GM04503 (cell line): ENCODE measurements at places on chromosomes 5 and 9.

DNA sequence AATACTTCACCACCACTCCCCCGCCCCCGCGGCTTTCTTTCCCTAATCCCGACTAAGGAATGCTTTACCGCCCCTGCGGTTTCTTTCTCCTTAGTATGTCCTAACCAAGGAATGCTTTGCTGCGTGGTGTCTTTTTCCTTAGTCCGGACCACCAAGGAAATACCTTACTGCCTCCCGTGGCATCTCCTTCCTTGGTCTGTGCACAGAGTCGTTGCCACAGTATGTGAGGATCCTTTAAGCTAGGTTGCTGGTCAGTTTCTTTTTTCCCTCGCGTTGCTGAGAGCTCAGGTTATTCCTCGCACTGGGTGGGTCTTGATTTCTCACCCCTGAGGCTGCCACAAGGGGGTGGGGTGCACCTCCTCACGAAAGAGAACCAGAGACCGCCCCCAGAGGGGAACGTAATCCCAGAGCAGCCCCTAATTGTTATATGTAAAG, 309.4 kb downstream of the NR3C1 start:
- DNase-seq: no peak

GRCh38 chr9:97562542-97562941, 61.1 kb downstream of the TMOD1 start:
- DNase-seq: no peak

GRCh38 chr9:4111233-4112008, 188.4 kb downstream of the GLIS3 start:
- no peak for DNase-seq

DNA sequence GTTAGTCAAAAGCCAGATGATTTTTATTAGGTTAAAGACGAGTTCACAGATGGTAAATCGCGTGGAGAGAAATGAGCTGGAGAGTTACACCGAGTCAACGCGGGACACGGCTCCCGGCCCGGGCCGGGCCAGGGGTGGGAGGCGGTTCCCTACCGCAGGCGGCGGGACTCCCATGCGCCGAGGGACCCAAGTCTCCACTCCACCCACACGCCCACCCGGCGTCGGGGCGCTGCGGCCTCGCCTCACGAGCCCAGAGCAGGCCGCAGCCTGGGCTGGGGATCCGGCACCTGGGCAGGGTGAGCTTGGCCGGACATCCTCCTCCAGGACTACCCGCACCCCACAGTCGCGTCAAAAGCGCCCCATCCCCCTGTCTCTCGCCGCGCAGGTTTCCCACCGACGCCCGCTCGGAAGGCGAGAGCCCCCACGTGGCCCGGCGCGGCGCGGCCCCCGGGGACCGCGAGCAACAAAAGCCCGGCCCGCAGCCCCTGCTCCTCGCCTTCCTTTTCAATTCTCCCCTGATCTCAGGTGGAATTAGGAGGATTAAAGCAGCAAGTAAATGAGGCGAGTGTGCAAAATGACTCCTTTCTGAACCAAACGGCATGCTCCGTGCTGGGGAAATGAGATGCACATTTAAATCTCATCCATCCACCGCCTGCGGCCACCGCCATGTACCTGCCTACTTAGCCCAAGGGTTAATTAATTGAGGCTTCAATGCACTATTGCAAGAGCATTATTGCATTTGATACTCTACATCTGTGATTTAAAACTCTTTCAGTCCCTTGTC, 196.5 kb upstream of the TBCA start:
- DNase-seq: no peak

DNA sequence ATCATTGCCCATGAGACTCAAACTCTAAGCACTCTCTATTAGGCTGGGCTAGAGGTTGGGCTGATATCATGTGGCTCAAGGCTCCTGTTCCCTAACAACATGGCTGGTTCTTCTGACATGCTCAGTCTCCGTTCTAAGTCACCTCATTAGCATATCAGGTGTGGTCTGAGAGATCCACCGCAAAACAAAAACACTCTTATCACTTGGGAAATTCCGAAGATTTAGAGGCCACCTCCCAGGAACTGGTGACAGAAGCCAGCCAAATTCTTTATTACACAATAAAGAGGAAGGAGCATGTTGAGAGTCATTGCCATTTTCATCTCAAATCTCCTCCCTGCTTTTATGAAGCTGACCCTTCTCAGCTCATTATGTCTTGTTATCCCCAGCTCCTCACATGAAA, 107.6 kb downstream of the MSX2 start:
- DNase-seq: no peak

DNA sequence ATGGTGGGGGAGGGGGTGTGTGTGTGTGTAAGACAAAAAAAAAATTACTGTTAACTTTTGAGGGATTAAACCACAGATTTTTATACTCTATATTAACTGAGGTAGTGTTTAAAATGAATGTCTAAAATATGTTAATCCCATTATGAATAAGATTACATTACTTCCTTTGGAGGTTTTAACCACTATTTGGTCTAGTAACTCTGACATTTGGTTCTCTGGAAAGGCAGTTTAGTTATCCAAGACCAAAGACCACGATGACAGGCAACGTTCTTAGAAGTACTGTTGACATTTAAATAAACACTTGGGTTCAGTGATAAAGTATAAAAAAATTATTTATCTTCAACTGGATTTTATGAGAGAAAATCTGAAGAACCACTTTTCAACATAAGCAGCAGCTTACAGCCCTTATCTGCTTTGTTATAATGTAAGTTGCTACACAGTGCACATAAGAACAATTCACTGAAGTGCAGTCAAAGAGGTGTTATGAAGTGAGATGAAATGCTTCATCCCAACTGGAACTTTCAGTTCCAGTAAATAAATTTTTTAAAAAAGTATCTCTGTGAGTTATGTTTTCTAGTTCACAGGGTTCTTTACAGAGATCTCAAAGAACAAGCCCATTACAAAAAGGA, 94.5 kb downstream of the OSMR start:
- DNase-seq: no peak

DNA sequence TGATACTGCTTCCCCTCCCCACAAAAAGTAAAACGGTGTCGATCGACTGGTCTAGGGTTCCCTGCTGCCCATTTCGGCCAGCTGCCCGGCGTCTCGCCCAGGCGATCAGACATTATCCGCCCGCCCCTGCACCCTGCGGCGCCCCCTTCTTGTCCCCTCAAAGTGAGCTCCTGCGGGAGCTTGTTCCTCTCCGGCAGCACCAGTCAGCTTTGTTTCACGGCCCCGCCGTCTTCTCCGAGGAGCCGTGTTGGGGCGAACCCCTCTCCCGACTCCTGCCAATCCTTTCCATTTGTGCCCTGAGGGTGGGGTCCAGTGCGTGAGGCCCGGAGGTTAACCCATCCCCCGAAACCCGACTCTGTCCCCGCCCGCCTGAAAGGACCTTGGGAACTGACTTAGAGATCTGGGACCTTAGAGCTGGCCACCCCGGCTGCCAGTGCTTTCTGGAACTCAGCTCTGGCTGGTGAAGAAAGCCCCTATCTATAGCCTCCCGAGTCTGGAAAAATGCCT, 518 bp downstream of the UBE2B start:
- no peak for DNase-seq

DNA sequence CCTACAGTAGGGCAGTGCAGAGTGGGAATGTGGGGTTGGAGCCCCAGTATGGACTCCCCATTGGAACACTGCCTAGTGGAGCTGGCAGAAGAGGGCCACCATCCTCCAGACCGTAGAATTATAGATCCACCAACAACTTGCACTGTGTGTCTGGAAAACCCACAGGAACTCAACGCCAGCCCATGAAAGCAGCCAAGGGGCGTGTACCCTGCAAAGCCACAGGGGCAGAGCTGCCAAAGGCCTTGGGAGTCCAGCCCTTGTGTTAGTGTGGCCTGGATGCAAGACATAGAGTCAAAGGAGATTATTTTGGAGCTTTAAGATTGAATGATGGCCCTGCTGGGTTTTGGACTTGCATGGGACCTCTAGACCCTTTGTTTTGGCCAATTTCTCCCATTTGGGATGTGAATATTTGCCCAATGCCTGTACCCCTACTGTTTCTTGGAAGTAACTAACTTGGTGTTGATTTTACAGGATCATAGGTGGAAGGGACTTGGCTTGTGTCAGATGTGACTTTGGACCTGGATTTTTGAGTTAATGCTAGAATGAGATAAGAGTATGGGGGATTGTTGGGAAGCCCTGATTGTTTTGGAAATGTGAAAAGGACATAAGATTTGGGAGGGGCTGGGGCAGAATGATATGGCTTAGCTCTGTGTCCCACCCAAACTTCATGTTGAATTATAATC, 266.8 kb downstream of the SEMA5A start:
- DNase-seq: no peak

GRCh38 chr9:5455181-5455580, 4.8 kb downstream of the CD274 start:
- DNase-seq: no peak

DNA sequence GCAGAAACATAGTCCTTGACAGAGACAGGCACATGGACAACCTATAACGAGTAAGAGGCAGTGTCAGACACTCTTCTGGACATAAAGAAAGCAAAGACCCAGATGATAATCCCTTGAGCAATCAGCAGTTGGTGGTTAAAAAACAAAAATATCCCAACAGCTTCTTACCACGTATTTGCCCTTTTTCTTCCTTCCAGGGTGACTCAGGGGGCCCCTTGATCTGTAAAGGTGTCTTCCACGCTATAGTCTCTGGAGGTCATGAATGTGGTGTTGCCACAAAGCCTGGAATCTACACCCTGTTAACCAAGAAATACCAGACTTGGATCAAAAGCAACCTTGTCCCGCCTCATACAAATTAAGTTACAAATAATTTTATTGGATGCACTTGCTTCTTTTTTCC, 9.5 kb downstream of the GZMK start:
- no peak for DNase-seq

GRCh38 chr5:654071-654778, 38.9 kb downstream of the TPPP start:
- no peak for DNase-seq

DNA sequence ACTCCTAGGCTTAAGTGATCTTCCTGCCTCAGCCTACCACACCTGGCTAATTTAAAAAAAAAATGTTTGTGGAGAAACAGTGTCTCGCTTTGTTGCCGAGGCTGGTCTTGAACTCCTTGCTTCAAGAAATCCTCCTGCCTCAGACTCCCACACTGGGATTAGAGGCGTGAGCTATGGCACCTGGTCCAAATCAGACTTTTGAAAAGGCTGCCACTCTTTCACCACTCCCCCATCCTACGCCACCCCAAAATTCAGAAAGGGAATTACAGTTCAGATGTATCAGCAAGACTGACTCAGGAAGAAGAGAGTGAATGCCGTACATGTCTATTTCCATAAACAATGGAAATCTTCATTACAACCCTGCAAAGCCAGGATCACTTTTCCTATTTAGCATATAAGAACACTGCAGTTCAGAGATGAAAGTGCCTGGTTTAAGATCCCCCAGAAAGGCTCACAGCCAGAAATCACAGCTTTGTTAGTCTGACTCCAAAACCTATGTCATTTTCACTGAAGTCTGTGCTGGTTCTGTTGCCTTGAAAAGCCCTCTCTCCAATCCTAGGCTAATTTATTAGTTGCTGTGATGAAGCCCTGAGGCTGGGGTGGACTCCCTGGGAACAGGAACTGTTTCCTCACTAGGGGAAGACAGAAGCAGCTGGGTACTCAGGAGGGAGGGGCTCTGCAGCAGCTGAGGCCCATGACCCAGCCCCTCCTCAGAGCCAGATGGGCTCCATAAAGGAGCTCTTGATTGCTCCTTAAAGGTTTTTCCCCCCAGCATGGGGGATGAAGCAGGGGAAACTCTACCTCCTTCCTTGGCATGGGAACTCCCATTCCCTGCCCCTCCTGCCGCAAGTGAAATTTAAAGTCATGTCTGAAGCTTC, 3.1 kb downstream of the FBLL1 start:
- DNase-seq: no peak

DNA sequence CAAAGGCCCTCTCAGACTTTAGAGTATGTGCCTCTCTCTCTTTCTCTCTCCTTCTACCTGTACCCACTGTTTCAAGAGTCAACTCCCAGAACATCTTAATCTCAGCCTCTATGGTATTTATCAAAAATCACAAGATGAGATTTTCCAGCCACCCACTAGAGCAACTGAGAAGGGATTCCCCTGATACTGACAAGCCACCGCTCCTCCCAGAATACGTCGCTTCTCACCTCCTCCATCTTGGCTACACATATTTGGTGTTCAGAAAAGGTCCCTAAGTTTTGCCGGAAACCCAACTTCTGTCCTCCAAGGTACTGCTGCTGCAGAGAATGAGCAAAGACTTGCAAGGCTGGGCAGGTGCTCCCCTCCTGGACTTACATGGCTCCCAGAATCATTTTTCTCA, 6.1 kb downstream of the GARIN3 start:
- DNase-seq: no peak

- no peak for DNase-seq
These were observed 28.5 kb upstream of the PHF24 start for GRCh38 chr9:34929506-34930102.

DNA sequence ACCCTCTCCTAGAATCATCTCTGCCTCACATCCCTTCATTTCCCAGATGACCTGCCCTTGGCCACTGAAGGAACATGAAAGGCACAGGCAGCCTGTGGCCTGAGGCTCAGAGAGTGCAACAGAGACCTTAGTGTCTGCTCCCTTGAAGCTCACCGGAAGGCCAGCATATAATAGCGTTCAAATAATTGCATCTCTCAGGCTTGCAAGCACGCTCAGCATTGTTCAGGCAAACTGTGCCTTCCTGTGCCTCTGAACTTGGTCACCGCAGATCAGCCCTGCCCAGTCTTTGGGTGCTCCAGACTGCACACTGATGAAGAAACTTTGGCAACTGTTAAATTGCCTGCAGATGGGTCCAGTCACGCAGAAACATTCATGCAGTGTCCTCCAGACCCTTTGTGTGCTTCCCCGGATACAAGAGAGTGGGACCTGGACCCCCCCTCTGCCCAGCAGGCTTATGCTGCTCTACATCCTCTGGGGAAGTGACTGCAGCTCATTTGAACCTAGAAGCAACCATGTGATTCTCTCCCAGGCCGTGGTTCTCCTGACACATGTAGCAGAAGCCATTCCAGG, 216.0 kb upstream of the ANKRD55 start:
- DNase-seq: no peak

GRCh38 chr5:36029914-36030313, 36.8 kb downstream of the UGT3A2 start:
- DNase-seq: no peak

DNA sequence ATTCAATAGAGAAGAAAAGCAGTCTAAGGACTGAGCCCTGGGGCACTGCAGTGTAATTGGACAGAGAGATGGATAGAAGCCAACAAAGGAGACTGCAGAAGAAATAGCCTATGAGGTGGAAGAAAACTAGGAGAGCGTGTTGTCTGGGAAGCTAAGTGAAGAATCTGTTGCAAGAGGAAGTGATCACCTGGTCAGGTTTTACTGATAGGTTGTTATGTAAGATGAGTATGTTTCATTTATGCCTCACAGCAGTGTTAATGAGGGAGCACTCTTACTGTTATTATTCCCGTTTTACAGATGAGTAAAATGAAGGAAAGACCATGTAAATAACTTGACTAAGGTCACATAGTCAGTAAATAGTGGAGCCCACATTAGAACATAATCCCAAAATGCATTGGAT, 80.0 kb upstream of the GRHPR start:
- DNase-seq: no peak

DNA sequence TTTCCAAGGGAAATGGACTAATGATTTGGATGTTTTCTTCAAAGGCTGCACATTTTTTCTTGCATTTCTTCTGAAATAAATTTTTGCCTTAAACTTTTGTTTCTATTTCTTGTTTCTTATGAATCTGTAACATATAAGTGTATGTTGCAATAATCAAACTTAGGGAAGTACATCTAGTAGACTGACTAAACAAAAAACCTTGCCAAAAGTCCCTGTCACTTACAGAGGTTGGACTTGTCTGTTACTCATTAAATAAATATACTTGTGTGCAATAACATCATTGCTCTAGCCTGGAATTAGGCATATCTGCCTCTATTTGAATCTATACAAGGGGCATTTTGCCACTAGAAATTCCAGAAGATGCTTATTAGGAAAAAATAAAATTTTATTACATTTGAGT, 56.6 kb downstream of the C6 start:
- no peak for DNase-seq

- DNase-seq: no peak
These were observed 141.3 kb upstream of the ZNF618 start for GRCh38 chr9:113734826-113735225.
